ENCODE measurements at places on chromosomes 6 and 20.

DNA sequence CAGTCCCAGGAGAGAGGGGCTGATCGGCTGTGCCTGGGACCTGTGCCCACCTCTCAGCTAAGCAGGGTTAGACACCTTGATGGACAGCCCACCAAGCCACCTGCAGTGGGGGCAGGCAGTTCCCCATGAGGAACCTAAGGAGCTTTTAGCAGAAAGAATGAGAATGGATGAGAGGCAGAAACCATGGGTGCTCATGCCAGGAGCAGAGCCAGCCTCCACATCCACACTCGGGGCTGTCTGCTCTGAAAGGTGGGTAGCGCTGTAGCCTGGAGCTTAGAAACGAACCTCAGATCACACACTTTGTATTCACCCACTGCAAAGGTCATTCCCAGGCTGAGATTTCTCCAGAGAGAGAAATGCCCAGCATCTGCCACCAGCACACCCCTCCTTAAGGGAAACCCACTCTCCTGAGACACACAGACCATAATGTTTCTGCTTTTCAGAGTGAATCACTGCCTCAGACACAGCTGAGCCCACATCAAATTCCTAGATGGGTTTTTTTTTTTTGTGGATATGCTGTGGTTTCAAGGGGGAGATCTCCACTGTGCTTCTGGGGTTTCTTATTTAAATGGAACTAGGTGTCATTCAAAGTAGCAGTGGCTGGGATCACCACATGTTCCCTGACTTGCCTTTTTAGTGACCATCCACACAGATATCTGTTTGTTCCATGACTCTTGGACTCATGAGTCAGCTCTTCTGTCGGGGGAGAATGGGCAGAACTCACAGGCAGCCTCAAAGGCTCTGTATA lies 218.9 kb downstream of the EYA2 start:
- DNase-seq = no peak

- DNase-seq = no peak
Observed at GRCh38 chr6:18527836-18528743, 140.9 kb downstream of the RNF144B start.

DNA sequence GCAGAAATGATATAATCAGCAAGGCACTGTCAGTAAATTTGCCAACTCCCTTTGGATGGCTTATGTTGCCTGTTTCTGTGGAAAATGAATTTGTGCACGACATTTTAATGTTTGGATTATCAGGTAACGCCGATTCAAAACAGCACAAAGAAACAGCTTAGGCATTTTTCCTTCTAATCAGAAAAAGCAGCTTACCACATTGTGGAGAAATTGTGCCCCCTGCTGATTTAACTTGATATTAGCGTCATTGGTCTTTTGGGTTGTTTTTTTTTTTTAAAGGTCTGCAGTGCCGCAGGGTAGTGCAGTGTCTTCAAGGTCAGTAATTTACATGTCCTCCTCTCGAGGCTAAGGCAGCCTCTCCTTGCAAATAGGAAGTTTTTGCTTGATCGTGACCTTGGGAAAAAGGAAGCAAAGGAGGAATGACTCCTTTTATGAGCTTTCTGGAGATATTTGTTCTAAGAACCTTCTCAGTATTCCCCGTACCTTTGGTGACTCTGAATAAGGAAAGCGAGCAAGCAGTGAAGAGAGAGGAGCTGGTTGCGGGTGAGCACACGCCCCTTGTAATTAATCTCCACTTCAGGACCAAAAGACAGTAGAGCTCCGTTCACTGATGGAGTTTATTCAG lies 79.1 kb downstream of the ELOVL4 start:
- DNase-seq = peak; percentile 43

DNA sequence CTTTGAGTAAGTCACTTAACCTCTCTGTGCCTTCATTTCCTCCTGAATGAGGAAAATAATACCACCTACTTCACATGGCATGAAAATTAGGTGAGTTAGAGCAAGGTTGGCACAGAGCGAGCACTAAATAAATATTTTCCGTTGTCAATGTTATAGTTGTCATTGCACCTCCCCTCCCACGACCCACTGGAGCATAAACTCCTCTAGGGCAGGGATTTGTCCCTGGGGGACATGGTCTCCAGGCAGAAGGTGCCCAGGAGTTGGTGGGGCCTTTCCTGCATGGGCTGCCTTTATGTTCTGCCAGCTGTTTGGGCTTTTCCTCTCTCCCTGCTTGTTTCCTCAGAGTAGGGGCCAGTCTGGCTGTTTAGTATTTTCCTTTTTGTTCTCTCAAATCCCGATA lies 1.3 kb upstream of the ANGPT4 start:
- no peak for DNase-seq

- DNase-seq = no peak
Observed at GRCh38 chr6:90676516-90677300, 89.8 kb upstream of the MAP3K7 start.

- no peak for DNase-seq
Observed at GRCh38 chr6:16243055-16243454, 4.7 kb downstream of the GMPR start.

DNA sequence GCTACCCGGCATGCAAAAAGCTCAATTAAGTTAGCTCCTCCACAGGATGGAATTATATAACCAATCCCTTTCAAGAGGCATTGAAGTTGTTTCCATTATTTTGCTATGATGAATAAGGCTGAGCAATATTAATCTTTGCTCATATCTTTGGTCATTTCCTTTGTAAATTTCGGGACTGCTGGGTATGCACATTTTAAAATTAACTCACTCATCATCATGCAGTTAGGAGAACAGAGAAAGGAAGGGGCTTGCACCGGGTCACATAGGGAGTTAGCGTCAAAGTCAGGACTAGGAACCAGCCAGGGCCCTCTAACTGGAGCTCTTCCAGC lies 430 bp upstream of the FAM110A start:
- DNase-seq = peak; percentile 78

GRCh38 chr20:5675103-5676091 lies 74.8 kb upstream of the SHLD1 start:
- DNase-seq = no peak
